ENCODE measurements at places on chromosomes 6 and 20.

- peak; percentile 91 for DNase-seq
These were observed 10.9 kb upstream of the ATRN start for GRCh38 chr20:3459881-3460307.

GRCh38 chr6:35569011-35569461, 56.3 kb upstream of the TULP1 start:
- peak; percentile 60 for DNase-seq

DNA sequence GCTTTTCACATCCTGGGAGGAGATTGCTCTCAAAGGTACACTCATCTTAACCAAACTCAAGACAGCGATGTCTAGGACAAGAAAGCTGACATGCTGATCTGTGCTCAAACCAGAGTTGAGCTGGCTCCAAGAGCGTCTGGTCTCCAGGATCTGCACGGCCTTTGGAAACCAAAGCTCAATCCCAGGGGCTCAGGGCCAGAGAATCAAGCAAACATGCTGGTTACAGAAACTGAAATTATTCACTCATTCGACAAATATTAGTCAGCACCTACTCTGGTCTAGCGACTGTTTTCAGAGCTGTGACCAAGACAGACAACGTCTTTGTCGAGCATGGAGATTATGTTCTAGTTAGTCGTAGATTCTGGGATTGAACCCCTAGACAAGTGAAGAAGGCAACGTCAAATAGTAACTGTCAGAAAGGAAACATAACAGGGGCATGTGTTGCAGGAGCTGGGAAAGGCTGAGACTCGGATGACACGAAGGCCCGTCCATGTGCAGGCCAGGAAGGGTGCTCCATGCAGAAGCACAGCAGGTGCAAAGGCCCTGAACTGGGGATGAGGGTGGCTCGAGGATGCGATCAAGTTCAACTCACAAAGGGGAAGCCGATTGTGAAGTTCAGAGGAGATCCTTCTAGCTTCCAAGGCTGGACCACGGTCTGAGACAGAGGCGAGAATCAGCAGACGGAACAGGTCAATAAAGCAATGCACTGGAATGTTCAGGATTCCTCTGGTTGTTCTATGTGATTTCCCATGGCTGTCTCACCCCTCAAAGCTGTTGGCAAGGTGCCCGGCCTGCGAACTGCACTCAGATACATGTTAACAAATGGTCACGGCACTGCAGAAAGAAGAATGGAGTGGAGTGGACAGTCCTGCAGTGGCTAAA, 12.5 kb upstream of the PCK1 start:
- DNase-seq: no peak

DNA sequence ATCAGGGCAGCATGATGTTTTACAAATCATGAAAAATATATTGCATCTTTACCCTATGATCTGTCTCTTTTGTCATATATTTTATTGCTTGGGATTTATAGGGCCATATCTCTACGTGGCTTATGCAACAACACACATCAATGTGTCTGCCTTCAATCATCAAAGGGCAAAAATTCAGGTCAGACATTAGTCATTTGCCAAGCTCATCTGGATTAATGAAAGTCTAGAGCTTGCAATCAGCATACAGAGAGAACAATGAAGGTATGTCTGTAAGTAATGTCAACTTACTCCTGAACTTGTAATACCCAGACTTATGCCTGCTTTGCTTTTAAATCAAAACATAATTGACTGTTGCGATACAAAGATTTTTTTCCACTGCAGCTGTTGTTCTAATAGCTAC, 282.7 kb downstream of the HAO1 start:
- no peak for DNase-seq

- DNase-seq: no peak
These were observed 27.3 kb downstream of the PYGB start for GRCh38 chr20:25274891-25275812.

- DNase-seq: no peak
These were observed 221.8 kb downstream of the KIF16B start for GRCh38 chr20:16351415-16351814.

DNA sequence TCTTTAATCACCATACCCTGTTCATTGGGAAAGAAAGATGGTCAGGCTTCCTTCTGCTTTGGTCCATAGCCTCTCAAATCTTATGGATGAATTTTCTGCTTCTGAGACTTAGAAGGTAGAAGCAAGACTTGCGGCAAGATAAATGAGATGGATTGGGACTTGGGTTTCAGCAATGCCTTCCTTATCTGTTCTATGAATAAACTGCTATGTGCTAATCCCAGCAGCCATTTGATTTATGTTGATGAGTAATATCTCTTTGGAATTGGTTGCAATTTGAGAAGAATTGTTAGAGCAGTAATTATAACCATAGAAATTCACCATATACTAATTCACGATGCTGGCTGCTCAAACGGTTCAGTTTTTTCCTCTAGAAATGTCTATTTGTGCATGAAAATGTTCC, 48.3 kb downstream of the TXLNB start:
- DNase-seq: no peak

- DNase-seq: no peak
These were observed 624 bp upstream of the NPEPL1 start for GRCh38 chr20:58691773-58692578.

Data from hematopoietic multipotent progenitor cell treated with erythropoietin and hydrocortisone succinate and interleukin-3 and kit ligand, for 8 days (in vitro differentiated cells).